Ammon's horn (tissue), 1 donor: ENCODE measurements at places on chromosomes 12 and 14.

DNA sequence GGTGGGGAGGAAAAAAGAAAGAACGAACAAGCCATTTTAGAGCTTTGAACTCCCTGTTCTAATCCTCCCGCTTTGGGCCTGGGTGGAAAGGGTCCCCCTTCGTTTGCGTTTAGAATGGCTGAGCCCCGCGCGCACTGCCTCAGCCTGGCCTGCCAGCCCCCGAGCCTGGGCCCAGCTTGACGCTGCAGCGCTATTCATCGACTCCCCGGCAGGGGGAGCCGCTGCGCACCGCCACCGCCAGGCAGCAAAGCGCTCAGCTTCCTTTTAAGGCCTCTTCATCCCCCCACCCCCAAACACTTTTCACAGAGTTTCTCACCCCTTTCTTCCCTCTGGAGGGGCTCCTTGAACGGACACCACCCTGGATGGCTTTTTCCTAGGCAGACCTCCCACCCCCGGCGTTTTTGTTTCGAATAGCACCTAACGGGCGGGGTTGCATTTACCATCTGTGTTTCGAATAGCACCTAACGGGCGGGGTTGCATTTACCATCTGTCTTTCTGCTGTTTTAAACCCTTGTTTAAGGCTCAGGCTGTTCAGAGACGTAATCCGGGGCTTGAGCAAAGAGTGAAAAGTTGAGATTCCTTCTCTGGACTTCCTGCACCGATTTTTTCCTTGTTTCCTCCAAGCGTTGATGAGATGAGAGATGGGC lies 56.4 kb upstream of the PIWIL1 start:
- peak; percentile 42 for DNase-seq

DNA sequence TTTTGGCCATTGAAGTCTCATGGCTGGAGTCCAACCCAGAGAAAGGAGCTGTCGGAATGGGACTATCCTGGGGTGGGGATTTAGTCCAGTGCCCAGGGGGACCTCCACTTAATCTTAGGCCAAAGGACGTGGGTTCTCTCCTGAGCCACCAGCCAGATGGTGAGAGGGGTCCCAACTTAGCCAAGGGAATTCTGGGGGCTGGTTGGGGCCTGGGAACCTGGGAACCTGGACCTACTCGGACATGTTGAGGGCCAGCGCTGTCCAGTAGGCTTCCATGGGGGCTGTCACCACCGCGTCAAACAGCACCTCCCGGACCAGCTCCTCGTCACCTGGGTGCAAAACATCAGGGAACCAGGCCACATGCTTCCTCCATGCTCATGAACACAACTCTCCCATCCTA lies 33.4 kb downstream of the LRTM2 start:
- DNase-seq, result no peak

DNA sequence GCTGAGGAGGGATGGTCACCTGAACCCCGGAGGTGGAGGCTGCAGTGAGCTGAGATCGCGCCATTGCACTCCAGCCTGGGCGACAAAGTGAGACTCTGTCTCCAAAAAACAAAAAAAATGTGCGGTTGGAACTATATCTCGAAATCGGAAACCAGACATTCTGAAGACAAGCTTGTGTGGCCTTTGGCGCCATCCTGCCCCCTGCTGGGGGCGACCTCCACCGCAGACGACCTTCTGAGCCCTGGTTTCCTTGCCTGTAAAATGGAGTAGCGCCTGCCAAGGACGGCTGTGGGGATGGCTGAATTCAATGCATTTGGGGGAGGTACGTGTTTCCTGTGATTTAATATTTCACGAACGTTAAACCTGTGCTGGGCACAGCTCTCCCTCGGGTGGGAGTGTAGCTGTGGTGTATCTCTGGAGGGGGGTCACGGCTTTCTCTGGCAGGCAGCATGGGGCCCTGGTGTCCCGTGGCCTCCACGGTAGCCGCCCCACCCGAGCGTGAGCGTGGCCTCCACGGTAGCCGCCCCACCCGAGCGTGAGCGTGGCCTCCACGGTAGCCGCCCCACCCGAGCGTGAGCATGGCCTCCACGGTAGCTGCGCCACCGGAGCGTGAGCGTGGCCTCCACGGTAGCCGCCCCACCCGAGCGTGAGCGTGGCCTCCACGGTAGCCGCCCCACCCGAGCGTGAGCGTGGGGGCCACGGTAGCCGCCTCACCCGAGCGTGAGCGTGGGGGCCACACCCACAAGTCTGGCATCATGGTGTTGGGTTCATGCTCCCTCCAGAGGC lies 55.3 kb downstream of the LRCOL1 start:
- DNase-seq, result no peak

- no peak for DNase-seq
Measured at GRCh38 chr12:119181944-119182343, 3.2 kb downstream of the HSPB8 start.

- DNase-seq, result no peak
Measured at GRCh38 chr12:3805077-3805476, 52.2 kb upstream of the CRACR2A start.

GRCh38 chr12:31849090-31849687 lies 110.0 kb upstream of the RESF1 start:
- DNase-seq, result no peak

DNA sequence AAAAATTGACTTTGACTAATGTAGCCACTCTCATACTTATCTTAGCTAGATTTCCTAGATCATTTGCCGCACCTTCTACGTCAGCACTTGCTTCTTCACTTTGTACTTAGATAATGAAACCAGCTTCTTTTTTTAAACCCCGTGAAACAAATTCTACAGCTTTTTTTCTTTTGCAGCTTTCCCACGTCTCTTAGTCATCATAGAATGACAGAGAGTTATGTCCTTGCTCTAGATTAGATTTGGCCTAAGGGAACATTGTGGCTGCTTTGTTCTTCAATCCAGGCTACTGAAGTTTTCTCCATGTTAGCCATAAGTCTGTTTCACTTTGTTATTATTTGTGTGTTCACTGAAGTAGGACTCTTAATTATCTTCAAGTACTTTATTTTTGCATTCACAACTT lies 94.9 kb downstream of the SLCO1A2 start:
- DNase-seq, result no peak

- DNase-seq, result no peak
Measured at GRCh38 chr12:83801972-83802371, 1110.6 kb downstream of the SLC6A15 start.

DNA sequence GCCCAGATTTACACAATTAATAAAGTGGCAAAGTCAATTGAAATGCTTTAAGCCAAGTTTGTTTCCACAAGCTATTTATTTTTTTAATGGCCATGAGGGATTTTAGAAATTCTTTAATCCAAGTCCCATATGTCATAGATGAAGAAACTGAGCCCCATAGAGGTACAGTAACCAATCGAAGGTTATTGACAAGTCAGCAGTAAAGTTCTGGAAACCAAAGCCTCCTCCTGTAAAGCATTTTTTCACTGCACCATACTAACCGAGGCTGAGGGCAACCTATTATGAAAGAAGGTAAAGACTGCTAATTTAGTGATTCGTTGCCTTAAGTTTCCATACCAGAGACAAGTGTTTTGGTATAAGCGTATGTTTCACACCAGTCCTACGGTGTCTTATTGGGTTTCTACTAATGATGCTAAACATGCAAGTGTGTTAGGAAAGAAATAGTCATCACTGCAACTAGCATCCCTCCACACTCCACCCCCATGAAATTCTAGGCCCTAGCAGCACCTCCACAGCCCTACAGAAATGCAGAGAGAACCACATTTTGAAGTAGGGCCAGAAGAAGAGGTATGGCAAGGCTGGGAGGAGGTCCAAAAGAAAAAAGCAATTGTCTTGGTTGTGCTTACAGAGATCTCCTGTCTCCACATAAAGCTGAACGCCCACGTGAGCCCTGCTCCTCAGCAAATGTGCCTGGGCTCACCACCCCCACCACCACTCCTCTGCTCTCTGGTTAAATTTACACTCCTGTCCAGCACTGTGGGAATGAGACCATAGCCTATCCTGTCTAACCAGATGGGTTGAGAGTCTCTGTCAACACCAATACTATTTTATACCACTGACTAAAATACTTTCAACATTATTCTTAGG lies 271.1 kb upstream of the G2E3 start:
- no peak for DNase-seq

DNA sequence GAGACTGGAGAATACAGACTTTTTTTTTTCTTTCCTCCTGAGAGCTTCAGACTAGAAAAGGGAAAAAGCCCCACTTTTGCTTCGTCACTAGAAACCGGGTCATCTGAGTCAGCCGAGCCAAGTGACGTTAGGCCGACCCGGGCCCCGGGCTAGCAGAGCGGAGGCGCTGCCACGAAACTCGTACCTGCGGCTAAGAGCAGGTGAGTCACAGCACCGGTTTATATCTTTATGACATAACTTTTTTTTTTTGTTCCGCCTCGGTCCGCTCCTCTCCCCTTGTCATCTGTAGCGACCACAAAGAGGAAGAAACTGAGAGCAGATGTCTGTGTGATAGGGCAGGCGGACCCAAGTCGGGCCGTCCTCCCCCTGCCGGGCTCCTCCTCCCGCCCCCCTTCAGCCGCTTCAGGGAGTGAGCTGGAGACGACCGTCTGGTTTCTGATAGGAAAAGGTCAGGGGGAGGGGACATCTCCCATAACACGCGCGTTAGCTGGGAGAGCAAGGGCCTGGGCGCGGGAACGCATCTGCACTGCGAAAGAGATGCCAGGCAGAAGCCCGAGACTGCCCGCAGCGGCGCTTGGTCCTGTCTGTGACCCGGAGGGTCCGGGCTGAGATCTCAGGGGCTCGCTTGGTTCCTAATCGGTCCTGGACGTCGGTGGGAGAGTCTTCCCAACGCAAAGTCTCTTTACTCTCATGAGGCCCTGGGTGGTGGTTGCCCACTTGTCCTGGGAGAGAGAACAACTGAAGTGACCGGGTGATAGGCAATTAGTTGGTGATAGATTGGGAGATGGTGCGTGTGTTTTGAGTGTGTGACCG lies 586 bp downstream of the TTC6 start:
- DNase-seq, result no peak

DNA sequence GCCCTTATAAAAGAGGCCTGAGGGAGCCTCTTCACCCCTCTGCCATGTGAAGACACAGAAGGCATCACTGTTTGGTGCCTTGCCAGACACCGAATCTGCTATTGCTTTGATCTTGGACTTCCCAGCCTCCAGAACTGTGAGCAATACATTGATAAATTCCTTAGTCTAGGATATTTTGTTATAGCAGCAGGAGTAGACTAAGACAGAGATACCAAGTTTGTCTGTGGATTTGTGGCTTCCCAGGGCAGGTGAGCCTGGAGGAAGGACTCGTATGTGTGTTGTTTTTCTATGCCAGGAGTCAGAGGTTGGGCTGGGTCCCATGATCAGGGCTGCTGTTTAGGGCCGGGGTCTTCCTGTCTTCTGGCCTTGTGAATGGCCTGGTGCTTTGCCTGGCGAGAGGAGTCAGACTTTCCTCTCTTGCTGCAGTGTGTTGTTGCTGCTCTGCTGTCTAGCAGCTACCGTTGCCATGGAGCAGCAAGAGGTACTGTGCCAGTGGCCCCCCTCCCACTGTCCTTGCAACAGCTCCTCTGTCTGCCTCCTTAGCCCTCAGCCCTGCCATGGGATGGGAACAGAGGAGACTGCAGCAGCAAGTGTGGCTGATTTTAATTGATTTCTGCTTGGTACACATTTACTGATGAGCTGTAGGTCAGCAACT lies 111.2 kb downstream of the CHST11 start:
- peak; percentile 78 for DNase-seq

GRCh38 chr12:130704606-130705005 lies 11.5 kb downstream of the RIMBP2 start:
- no peak for DNase-seq

DNA sequence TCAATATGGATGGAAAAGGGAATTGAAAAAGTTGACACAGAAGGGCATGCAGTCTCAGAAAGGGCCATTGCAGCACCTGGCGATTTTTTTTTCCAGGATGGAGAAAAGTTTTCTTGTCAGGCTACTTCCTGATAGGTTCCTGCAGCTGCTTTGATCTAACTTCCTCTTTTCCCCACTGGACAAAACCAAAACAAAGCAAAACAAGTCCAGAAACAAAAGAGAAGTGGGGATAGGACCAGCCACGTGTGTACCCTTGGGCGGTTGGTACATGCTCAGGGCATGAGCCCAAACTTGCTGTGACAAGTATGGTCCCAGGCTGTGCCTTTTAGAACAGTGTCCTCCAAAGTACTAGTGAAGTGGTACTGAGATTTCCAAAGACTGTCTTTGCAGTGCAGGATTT lies 89.8 kb downstream of the CHST11 start:
- DNase-seq, result peak; percentile 64

- DNase-seq, result no peak
Measured at GRCh38 chr14:64646103-64646502, 58.1 kb upstream of the PLEKHG3 start.

- DNase-seq, result no peak
Measured at GRCh38 chr12:105641749-105642148, 311.3 kb downstream of the C12orf75 start.

- DNase-seq, result no peak
Measured at GRCh38 chr12:121830134-121830533, 26.3 kb downstream of the SETD1B start.

- peak; percentile 85 for DNase-seq
Measured at GRCh38 chr14:67517083-67517482, 16.0 kb upstream of the PLEKHH1 start.

DNA sequence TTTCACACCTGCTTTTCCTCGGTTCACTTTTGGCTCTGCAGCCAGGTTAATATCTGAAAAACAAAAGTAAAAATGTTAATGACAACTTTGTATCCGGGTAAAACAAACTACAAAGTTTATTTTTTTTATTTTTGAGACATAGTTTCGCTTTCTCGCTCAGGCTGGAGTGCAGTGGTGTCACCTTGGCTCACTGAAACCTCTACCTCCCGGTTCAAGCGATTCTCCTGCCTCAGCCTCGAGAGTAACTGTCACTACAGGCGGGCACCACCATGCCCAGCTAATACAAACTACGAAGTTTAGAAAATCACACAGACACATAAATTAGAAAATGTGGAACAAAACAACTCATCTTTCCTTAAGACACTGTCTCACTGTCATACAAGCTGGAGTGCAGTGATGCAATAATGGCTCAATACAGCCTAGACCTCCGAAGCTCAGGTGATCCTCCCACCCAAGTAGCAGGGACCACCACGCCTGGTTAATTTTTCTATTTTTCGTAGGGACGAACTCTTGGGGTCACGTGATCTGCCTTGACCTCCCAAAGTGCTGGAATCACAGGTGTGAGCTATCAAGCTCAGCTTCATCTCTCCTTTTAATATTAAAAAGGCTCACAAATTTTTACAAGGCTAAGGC lies 38.1 kb downstream of the HNRNPC start:
- no peak for DNase-seq

DNA sequence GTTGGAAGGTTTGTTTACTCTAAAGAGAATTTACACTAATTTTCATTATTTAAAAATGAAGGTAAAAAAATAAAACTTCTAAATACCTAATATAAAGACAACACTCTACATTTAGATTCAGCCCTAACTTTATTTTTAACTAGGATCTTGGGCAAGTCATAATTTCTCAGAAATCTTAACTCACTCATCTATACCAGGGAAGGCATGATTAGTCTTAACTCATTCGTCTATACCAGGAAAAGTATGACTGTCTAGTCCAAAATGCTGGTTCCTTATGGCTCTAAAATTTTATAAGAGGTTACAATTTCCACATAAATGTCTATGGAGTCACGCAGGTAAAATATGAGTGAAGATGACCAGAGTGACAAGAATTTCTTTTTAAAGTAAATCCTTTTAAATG lies 52.7 kb upstream of the POC1B start:
- DNase-seq, result no peak
